T-cell (primary cell): ENCODE measurements at places on chromosomes 11 and 22.

DNA sequence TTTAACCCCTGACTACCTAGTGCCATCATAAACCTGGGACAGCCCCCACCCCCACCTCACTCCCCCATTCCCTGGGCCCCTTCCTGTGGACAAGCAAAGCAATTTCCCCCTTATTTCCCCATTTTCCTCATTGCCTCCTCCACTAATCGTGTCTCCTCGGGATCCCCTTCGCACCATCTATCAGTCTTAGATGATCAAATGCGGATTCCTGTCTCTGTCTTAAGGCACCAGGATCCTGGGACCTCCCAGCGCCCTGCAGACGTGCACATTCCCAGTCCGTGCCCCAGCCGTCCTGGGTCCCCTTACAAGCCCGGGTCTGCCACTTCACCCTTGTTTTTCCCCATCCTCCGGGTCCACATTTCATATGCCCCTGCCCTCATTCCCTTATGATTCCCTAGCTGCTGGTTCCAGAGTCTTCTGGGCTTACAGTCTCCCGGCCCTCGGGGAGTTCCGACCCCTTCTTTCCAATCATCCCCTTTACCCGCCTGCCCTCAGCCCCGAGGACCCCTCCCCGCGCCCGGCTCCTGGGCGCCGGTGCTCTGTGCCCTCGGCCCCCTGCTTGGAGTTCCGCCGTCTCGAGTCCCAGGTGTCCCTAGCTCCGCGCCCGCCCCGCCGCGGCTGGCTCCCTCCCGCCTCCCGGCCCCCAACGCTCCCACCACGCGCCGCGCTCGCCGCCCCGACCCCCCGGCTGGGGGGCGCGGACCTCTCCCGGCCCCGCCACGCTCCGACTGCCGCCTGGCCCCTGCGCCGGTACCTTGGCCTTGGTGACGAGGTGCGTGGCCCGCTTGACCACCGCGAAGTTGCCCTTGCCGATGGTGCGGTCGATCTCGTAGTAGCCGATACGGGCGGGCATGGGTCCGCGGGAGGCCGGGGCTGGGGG is 599 bp downstream of the SIK3 start:
- peak; percentile 50 for DNase-seq

GRCh38 chr11:95003716-95004115 is 21.3 kb upstream of the KDM4E start:
- no peak for DNase-seq

DNA sequence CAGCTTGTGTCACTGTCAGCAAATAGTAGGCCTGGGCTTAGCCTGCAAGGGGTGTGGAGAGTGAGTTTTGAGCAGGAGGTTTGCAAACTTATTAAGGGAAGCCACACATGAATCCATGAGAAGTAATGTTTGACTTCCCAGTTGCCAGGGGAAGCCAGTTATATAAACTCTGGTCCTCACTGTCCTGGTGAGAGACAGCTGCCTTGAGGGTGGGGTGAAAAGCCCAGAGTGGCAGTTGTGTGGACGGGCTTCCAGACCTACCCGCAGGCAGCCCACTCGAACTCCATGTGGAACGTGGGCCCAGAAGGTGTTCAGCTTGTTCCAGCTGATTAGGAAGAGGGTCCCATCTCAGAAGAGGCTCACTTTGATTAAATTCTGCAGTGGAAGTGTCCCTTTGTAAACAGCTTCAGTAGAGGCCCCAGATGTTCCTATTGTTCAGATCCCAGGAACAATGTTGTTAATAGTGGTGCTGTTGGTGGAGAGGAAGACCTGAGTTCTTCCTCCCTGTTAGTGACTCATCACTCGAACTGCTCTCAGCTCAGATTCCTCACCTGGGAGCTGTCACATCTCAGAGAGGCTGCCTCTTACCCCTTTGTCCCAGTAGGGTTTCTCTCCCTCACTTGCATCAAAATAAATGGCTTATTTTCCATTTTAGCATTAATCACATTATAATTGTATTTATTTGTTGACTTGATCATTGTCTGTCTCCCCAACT is 63.4 kb downstream of the GRAMD1B start:
- no peak for DNase-seq

DNA sequence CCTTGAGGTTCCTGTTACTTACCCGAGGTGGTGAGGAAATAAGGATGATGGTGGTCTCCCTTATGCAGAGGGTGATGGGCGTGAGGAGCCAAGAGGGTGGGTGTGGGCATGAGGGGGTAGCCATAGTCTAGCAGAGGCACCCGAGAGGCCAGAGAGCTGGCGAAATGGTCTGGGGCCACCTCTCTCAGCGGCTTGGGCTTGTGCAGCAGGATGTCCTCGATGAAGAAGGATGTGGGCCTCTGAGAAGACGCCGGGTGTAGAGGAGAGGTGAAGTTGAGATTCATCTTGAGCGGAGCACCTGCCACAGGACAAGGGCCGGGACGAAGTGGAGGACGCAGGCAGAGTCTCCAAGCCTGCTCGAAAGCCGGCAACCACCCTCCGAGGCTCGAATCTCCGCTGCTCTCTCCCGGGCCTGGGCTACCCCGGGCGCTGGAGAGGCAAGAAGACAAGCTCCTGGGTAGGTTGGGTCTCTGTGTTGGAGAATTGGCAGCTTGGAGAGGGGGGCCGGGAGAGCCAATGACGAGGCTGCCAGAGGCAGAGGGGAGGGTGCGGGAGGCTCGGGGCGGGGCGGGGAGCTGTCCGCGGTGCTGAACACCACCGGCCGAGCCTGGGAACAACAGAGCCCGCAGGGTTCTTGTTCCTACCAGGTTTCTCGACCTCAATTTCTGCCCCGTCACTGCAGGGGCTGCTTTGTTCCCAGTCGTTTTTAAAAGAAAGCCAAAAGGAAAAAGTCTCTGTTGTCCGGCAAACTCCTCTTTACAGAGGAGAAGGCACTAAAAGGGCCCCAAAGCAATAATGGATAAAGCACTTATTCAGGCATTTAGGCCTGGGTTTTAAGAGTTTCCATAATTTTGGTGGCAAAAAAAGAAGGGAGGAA is at the start of gene BSX:
BSX (minus strand) TSS at position 447 of the 877 bp plus-strand sequence; CDS start at position 284, 163 bp downstream.
- DNase-seq: peak; percentile 47

GRCh38 chr22:43532301-43533155 is 120.7 kb downstream of the MPPED1 start:
- DNase-seq: no peak

GRCh38 chr22:44080936-44081861 is 57.1 kb downstream of the PARVB start:
- peak; percentile 58 for DNase-seq

GRCh38 chr11:11391796-11392463 is 38.9 kb upstream of the CSNK2A3 start:
- DNase-seq: no peak

DNA sequence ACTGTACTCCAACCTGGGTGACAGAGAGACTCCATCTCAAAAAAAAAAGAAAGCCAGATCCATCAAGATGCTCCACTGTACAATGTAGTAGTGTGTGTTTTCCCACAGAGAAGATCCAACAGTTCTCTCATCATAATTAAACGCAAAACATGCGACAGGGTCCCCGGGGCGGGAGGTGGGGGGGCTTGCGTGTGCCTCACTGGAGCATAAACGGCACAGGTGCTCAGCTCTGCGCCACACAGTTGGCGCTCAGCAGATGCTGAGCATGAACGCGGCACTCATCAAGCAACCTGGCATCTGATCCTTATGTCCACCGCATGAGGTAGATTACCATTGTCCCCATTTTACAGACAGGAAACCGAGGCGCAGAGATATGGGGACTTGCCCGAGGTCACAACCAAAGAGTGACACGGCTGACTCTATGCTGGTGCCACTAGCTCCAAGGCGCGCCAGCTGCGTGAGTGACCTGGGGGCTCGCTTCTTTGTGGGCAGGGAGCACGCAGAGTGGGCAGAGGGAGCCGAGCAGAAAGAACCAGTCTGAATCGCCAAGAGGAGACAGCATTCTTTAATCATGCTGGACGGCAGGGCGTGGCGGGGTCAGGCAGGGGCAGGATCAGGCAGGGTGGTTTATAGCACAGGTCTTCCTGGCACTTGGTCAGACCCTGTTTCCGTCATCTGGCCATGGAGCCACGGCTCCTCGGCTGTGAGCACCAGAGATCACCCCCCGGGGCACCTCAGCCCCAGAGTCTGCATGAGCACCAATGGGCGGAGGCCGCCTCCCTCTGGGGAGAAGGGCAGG is 8.2 kb downstream of the C1QTNF6 start:
- DNase-seq: no peak

GRCh38 chr11:83438438-83438837 is 152.3 kb upstream of the CCDC90B start:
- DNase-seq: no peak

DNA sequence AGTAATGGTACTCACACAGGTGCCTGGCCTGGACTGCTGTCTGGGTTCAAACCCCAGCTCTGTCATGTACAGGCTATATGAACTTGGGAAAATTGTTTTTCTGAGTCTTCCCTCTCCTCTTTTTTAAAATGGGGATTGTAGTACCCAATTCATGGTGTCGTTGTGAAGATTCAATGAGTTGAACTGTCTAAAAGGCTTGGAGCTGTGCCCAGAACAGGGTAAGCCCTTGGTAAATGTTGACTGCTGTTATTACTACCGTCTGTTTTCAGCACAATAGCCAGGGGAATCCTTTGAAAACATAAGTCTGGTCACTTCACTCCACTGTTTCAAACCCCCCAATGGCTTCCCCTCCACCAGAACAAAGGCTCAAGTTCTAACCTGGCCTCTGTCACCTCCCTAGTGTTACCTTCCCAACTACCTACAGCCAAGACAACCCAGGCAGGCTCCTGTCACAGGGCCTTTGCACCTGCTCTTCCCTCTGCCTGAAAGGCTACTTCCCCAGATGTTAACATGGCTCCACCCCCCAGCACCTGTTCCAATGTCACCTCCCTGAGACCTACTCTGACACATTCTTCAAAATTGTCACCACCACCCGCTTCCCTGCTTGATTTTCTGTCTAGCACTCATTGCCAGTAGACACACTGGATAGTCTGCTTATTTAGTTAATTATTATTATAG is 152.8 kb downstream of the CHST1 start:
- no peak for DNase-seq

- no peak for DNase-seq
These were observed 1.6 kb downstream of the CPT1A start for GRCh38 chr11:68839911-68840641.
